ENCODE measurements at places on chromosomes 5 and 9.

DNA sequence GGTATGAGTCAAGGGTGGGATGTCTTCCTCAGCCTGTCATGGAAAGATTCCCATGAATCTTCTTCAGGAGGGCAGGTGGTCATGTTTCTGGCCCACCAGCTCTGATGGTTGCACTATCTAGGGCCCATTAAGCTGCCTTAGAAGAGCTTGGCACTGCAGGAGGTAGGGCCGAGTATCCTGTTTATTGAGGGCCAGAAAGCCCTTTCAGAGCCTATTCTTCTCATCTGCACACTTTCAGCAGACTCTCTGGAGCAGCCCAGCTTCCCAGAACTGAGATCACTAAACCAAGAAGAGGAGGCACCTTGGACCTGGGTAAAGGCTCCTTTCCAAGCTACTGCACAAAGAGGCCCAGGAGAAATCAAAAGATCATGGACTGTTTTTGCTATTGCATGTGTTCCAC lies 146.5 kb downstream of the MTX3 start:
- DNase-seq = no peak

GRCh38 chr5:124371111-124371706 lies 375.2 kb downstream of the ZNF608 start:
- DNase-seq = no peak

GRCh38 chr5:53191548-53192165 lies 82.1 kb upstream of the MOCS2 start:
- DNase-seq = no peak

GRCh38 chr9:16191691-16192402 lies 639.0 kb downstream of the CCDC171 start:
- peak; percentile 28 for DNase-seq

GRCh38 chr9:78035383-78035993 lies 3.9 kb upstream of the GNAQ start:
- DNase-seq = peak; percentile 17
